ENCODE measurements at places on chromosomes 5 and 9.

DNA sequence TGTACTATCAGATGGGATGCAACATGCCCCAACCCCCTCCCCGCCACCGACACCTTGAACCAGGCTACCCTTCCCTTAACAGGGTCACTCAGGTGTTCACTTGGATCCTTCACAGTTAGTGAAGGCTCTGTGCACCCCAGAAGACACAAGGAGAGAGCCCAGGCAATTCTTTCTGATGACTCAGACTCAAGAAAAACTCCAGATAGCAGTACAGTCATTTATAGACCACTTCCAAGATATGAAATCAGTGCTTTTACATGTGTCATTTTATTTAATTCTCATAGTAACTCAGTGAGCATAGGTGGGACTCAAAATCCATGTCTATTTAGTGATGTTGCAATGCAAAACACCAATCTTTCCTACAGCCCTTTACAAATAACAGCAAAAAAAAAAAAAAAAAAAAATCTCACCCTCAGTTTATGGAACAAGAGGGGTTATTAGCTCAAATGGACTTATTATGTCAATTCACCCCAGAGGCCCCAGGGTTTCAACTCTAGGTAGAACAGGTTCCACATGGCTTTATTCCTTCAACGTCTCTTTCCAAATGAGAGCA is 71.9 kb downstream of the FOXD1 start:
- DNase-seq = no peak

DNA sequence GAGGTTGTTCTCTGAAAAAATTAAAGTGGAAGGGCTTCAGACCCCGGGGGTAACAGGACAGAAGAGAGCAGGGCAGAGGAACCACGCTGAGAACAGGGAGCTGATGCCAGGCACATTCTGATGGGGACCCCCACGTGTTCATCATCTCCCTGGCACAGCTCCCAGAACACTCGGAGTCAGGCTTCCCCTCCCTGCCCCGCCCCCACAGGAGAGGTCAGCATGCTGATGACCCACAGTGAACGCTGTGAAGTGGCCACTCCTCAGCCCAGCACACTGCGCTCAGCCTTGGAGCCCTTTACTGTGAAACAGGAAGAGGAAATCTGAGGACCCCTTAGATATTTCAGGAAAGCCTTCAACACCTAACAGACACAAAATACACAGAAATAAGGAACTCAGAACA is 16.4 kb downstream of the RETREG1 start:
- no peak for DNase-seq

DNA sequence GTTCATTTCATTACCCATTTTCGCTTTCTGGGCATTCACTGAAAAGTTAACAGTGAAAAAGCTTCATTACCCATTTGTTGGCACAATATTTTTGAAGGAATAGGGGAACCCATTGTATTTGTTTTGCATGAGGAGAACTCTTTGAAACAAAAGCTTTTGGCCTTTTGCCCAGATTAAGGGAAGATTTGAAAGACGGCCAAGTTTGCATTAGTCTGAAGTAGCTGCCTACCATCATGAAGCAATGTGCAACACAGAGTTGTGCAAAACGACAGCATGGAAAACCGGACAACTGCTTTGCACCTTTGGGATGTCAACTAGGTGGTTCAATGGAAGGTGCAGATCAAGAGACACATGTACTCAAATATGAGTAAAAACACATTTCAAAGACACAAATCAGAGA is 84.9 kb downstream of the TRPM3 start:
- no peak for DNase-seq

DNA sequence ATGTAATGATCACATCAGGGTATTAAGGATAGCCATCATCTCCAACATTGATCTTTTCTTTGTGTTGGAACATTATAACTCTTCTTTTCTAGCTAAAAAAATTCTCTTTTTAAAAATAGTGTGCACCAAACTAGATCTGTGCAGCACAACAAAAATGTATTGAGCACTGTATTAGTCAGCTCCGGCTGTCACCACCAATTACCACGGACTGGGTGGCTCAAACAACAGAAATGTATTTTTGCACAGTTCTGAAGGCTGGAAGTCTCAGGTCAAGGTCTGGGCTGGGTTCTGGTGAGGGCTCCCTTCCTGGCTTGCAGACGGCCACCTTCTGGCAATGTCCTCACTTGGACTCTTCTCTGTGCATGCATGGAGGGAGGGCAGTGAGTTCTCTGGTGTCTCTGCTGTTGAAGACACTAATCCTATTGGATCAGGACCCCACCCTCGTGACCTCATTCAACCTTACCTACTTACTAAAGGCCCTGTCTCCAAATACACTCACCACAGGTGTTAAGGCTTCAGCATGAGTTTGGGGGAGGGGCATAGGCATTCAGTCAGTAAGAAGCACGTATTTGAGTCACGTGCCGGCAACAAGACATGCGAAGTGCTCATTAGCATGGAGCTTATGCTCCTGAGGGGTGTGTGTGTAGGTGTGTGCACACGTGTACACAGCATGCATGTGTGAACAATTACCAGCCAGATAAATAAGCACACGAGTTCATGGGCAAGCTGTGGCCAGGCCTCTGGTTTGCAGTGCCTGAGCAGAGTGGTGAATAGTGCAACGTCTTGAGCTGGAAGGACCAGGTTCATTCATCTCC is 89.4 kb upstream of the SH3PXD2B start:
- no peak for DNase-seq

DNA sequence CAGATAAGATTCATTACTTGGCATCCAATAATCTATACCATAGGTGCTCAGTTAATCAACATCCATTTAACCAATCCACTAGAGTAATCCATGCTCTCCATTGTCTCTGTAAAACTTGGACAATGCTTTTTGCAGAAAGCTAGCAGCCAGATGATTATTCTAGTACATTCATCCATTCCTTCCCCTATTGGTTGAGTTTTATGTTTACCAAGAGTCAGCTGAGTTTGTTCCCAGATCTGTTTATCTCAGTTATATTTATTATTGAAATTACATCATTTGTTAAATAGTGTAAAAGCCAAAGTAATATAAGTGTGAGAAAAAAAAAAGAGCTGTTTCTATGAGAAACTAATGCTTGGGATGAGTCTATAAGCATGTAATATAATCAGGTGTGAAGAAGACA is 63.3 kb upstream of the TMC1 start:
- DNase-seq = no peak

DNA sequence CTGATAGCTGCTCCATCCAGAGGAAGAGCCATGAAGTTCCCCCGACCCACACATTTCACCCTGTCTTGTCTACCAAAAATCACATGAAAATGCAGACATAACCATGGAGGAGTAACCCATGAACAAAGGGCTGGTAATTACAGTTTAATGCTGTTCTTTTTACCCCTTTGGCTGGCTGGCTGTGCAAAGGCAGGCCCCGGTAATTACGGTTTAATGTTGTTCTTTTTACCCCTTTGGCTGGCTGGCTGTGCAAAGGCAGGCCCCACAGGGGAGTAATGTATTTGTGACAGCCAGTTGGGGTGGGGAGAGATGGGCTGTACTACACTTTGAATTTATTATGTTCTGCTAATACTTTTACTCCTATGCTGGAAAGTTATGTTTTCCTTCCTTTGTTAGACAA is 41.7 kb downstream of the PIK3R1 start:
- DNase-seq = no peak

DNA sequence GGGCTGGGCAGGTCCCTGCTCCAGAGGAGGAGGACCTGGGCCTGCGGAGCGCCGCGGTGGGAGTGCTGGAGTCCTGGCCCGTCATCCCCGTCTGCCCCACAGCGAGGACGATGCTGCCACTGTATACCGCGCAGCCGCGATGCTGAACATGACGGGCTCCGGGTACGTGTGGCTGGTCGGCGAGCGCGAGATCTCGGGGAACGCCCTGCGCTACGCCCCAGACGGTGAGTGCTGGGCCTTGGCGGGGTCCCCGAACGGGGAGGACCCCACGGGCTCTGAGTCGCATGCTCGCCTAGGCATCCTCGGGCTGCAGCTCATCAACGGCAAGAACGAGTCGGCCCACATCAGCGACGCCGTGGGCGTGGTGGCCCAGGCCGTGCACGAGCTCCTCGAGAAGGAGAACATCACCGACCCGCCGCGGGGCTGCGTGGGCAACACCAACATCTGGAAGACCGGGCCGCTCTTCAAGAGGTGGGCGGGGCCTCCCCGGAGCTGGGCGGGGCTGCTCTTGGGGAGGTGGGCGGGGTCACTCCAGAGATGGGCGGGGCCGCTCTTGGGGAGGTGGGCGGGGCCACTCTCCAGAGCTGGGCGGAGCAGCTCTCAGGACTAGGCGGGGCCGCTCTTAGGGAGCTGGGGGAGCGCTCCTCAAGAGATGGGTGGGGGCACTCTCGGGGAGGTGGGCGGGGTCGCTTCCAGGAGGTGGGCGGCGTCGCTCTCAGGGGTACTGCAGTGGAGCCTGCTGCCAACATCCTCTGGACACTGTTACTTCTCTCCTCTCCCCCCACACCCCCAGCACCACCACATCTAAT is 13.1 kb downstream of the LRRC26 start:
- no peak for DNase-seq

GRCh38 chr9:134723037-134723436 is 81.4 kb downstream of the COL5A1 start:
- DNase-seq = no peak
